ENCODE measurements at places on chromosomes 2 and 18.

- DNase-seq: no peak
These were observed 772.2 kb upstream of the ZEB2 start for GRCh38 chr2:145292166-145292565.

DNA sequence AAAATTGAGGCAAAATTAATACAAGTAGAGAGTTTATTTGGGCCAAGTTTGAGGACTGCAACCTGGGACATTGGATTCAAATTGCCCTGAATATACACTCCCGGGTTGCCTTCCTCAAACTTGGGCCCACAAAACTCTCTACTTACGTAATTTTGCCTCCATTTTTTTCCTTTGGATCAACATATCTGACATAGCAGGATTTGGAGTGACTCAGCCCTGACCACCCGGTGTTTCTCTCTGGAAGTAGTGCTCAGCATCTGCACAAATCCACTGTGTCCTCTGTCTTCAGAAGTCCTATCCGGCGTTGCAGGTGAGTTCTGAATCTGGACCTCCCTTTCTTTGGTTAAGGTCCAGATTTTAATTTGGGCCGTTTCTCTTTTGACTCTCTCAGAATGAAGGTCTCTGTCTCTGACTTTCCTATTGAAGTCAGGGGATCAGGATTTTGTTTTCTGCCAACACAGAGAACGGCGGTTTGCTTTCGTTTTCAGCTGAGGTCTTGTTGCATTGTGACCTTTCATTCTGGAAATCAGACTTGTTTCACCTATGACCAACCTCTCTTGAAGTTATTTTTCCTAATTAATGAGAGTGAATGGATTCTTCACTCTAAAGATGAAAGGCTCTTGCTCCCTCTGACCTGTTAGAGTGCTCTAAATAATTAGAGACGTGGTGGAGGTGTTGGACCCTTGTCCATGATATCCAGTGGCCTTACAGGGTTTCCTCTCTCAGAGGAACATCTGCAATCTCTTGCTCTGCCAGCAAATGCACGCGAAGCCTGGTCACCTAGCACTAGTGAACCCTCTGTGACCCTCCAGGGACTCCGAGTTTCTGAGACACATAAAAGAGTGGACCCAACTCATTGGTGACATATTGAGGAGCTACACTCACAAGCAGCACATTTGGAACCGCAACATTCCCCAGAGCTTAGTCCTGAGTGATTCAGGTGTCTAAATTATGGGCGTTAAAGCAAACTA is 13.6 kb downstream of the TCF23 start:
- no peak for DNase-seq

DNA sequence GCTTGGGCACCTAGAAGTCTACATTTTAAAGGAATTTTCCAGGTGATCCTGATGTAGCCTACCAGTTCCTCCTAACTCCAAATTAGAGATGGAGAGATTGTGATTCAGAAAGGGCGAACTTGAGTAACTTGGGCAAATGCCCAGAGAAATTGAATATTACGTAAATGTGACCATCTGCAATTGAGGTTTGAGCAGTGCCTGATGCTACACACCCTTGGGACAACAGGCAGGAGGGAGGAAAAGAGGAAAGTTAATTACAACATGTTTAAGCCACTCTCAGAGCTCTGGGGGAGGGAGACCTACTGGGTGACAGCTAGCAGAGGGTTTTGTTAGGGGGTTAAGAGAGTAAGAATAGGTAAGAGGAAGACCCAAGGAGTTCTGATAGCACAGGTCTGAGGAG is 208.9 kb downstream of the LPIN1 start:
- no peak for DNase-seq

- DNase-seq: no peak
These were observed 62.6 kb upstream of the TGFA start for GRCh38 chr2:70616168-70616694.

DNA sequence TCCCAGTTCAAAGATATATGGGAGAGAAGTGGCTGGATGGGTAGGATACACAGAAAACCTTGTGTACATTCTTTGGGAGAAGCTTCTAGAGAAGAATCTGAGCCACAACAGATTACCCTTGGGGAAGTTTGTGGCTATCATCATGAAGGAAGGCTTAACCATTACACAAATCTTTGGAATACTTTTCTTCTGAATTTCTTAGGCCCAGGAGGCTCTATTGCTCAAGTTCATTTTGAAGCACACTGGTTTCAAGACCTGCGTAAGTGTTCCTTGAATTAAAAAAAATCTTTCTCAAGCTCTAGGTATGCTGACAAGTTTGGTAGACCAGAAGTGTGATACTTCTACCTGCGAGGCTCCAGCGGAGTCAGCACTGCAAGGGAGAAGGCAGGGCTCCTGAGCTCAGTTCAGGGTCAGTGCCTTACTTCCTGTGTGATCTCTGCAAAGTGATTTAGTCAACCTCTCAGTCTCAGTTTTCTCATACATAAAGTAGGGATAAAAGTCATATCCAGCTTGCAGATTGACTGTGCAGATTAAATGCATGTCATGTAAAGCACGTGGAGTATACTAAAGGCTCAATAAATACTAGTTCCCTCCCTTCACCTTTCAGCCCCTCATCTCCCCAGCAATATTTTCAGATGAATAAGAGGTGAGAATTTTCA is 438.6 kb downstream of the DLGAP1 start:
- no peak for DNase-seq

- DNase-seq: no peak
These were observed 57.3 kb downstream of the TWIST2 start for GRCh38 chr2:238905224-238905623.

DNA sequence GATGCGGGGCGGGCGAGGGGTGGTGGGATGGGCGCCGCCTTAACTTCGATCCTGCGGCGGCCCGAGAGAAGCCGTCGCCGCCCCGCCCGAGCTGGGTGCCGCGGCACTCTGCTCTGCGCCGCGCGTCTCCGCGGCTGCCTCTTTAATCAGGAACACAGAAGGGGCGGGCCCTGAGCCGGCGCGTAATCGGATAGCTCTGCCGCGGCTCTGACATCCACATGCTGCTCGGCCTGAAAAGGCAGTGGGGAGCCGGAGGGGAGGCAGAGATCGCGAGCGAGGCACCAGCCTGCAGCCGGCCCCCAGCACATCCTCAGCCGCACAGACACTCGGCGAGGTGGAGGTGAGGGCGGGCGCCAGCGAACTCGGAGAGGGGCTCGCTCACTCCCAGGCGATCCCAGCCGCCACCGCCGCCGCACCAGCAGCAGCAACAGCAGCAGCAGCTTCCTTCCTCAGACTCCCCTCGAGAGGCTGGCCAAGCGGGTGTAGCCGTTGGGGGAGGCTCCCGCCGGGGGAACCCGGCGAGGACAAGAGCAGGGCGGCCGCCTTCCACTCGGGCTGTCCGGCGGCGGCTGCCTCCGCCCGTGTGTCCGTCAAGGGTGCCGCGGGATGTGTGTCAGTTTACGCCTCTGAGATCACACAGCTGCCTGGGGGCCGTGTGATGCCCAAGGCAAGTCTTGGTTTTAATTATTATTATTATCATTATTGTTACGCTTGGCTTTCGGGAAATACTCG is at the start of gene NRP2:
Gene NRP2, plus strand, starts transcription at position 263 of the 732 bp plus-strand sequence. CDS start 790 bp downstream, outside the sequence.
- DNase-seq: peak; percentile 63

DNA sequence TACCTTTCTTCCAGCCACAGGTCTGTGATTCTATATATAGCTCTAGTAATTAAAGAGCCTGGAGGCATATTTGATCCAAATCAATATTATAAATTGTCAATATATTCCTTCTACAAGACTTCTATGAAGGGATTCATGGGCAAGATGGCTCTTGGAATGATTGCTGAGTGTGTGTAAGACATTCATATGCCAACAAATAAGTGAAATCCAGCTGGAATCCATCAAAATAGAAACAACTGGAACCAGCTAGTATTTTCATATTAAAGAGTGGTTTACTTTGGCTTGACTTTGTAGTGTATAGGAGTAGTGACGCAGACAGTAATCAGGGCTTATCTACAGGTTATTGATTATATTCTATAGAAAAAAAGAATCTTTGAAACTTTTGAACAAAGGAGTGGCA is 83.4 kb downstream of the CALCRL start:
- DNase-seq: no peak

DNA sequence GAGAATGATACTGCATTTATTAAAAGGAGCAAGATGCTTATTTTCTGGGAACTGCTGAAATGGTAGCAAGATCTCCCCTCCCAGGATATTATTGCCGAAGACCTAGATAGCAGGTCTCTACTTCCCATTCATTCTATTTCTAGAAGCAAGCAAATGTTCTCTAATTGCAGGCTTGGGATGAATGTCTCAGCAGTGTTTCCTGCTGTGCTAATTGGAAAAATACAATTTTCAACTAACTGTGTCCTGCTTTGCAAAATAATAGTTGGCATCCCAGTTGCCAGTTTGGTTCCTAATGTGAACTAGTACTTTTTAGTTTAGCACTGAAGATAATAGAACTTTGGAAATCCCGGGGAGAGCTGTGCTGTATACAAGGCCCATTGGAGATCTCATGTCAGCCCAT is 26.1 kb downstream of the SLC20A1 start:
- DNase-seq: no peak

GRCh38 chr2:142946941-142947340 is 69.5 kb downstream of the KYNU start:
- DNase-seq: no peak

- DNase-seq: no peak
These were observed 85.1 kb downstream of the CTAGE1 start for GRCh38 chr18:22332590-22332989.

DNA sequence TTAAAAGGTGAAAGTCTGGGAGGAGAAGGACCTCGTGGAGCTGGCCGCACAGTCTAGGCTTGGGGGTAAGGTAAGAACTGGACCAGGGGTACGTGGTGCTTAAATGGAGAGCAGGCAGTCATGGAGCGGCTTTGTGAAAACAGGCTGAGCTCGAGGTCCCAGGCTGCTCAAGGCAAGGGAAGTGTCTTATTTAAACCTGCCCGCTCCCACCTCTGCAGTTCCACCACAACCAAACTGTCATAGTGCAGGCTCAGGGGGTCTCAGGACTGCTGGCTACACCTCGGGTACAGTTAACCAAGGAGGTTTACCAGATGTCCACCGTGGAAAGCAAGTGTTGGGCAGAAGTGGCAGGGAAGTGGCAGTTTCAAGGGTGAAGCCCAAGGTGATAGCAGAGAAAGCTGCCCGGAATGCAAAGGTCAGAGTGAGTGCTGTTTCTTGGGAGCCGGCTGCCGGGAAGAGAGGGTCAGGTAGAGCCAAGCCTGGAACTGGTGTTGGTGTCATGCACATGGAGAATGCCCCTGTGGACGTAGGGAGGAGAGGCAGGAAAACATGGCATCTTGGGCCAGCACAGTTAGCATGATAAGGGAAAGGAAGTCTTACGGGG is 203.3 kb downstream of the GBX2 start:
- DNase-seq: no peak

DNA sequence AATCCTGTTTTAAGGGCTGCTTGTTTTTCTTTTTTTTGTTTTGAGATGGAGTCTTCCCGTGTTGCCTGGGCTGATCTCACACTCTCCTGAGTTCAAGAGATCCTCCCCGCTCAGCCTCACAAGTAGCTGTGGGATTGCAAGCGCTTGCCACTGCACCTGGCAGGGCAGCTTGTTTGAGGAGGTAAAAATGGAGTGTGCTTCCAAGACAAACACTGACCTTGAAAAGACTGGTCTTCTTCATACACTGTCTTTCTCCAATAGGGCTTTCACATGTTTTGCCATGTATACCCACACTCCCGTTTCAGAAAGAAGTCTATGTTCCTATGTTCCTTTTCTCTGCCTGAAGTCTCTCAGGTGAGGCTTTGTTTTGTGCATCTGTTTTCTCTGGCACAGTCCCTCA is 32.6 kb upstream of the LDAH start:
- DNase-seq: no peak

- DNase-seq: no peak
These were observed 10.0 kb upstream of the AGFG1 start for GRCh38 chr2:227461811-227462461.

DNA sequence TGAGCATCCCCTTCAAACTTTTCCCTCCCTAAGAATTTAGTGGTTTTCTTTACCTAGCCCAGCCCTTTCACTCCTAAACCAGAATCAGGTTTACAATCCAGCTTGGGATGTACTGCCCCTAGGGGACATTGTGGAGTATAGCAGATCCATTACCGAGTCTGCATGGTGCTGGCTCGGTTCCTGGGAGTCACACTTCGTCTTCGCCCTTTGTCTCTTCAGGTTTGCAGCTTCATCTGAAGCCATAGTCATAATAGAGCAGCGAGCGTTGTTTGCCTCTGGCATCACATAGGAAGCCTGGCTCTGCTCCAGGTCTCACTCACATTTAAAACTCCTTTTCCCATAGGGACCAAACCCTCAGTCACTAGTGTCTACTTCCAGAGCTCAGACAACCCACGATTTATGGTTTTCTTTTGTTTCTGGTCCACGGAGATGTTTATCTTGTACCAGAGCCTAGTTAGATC is 16.8 kb upstream of the LYPD6 start:
- no peak for DNase-seq

DNA sequence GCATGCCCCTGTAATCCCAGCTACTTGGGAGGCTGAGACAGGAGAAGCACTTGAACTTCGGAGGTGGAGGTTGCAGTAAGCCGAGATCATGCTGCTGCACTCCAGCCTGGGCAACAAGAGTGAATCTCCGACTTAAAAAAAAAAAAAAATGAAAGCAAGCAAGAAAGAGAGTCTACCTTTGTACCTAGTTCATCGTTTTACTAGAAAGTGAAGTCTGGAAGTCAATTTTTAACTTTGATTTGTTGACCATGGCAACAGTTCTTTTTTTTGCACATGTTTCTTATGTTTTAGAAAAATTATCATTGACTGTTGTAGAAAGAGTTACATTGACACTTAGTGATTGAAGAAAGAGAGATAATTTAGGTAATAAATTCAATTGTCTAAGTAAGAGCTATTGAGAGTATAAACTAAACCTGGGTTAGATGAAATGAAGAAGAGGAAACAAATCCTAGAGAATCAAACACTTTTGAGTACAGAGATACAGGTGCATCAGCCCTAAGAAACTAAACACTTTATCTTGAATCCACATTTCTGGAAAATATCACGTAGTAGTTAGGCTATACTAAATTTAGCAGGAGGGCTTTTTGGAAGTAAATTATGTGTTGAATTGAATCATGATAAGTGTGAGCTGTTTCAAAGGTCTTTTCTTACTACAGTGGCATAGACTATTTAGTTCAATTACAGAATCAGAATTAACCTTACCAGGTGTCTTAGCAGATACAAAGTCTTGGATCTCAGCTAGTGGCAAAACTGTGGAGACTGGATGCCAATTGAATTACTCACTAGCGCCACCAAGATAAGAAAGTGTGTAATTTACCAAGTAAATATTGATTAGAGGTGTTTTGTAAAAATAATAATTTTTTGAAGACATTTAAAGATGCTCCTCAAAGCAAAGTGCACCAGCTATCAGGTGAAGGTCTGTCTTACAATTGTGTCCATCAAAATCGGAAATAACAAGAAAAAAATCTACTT is 303.4 kb upstream of the NRXN1 start:
- DNase-seq: no peak

All from nucleus accumbens (tissue), 56 donors.